Heart left ventricle (tissue), 16 donors: ENCODE measurements at places on chromosomes 2 and 18. TPM values are rescaled to one million over a fixed set of nuclear protein-coding genes. Genes with fewer than 3 reads are reported as not detected.

The EFR3B gene
- total RNA-seq = 6.3 TPM

DNA sequence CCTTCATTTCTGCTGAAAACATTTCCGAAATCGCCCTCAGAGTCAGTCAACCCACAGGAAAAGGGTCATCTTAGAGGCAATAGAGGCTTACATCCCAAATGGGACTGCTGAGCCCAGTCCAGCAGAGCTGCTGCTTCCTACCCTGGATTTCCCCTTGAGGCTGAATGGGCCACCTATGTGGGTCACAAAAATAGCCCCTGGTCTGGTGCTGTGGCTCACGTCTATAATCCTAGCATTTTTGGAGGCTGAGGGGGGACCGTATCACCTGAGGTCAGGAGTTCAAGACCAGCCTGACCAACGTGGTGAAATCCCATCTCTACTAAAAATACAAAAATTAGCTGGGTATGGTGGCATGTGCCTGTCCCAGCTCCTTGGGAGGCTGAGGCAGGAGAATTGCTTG is 49.3 kb downstream of the ADNP2 start:
- no peak overlapping the region for H3K4me3 ChIP-seq
- H3K36me3 ChIP-seq = no peaks in the 10 kb centered on the region
- H3K27me3 ChIP-seq = no peaks in the 10 kb centered on the region
- no peaks in the 10 kb centered on the region for H3K4me1 ChIP-seq
- no peak overlapping the region for H3K27ac ChIP-seq
- no peak for DNase-seq

DNA sequence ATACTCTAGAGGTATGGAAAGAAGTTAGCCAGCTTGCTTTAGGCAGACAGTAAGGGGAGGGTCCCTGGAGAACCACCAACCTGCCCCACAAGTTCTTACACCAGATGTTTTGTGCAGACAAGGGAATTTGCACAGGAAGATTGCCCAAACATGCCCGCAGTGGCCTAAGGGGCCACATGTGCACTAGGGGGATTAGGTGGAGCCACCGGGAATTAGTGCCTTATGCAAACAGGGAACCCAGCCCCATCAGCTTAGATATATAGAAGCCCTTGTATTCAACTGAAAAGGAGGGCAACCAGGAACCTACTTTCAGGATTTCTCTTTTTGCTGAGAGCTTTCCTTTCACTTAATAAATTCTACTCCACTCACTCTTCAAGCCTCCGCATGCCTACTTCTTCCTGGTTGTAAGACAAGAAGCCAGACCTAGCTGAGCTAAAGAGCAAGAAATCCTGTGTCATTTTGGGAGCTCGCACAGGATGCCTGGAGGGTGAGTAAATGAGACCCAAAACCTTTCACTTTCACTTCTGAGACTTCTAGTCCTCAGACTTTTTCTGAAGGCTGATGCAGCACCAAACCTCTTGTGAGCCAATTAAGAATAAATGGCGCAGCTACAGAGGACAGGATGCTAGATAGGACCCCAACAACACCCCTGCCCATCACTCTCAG is 146.3 kb downstream of the GCA start:
- DNase-seq = no peak
- no peaks in the 10 kb centered on the region for H3K27me3 ChIP-seq
- H3K4me1 ChIP-seq = no peaks in the 10 kb centered on the region
- no peak overlapping the region for H3K4me3 ChIP-seq
- H3K27ac ChIP-seq = no peak overlapping the region
- no peaks in the 10 kb centered on the region for H3K36me3 ChIP-seq

GRCh38 chr2:111685342-111685741 is 198.7 kb downstream of the ANAPC1 start:
- H3K4me1 ChIP-seq = no peaks in the 10 kb centered on the region
- H3K27ac ChIP-seq = no peak overlapping the region

DNA sequence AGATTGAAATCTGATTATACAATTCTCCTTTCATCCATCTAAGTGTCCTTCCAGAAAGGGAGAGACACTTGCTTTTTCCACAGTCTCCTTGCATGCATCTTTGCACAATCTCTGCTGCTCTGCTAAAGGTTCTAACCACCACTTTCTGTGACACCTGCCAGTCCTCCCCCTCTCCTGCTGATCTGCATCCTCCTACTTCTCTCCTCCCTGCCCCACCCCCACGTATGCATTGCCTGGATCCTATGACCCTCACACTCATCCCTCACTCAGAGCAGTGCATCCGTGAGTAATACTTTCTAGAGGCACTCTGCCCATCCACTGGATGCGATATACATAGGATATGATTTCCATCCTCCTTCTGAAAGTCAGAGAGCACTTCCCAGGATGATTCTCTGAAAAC is 27.7 kb upstream of the TRAPPC8 start:
- no peak overlapping the region for H3K4me3 ChIP-seq
- H3K27ac ChIP-seq = no peak overlapping the region
- no peaks in the 10 kb centered on the region for H3K36me3 ChIP-seq
- H3K27me3 ChIP-seq = no peaks in the 10 kb centered on the region
- H3K4me1 ChIP-seq = no peaks in the 10 kb centered on the region

- H3K36me3 ChIP-seq = no peaks in the 10 kb centered on the region
- H3K27ac ChIP-seq = no peak overlapping the region
- no peak for DNase-seq
- H3K4me1 ChIP-seq = no peaks in the 10 kb centered on the region
- peaks cover 10% of the 10 kb centered on the region for H3K27me3 ChIP-seq
These were observed 78.6 kb downstream of the ASB1 start for GRCh38 chr2:238505119-238505891.
